Mucosa of gallbladder (tissue), 1 donor: ENCODE measurements at places on chromosomes 12 and 14. TPM values are rescaled to one million over a fixed set of nuclear protein-coding genes. Genes with fewer than 3 reads are reported as not detected.

The B4GALNT3 gene
- total RNA-seq: 26.4 TPM

The TCL1B gene
- not detected for total RNA-seq

The CS gene
- 156 TPM for total RNA-seq

The CLEC12A gene
- 3.5 TPM for total RNA-seq

The C12orf54 gene
- total RNA-seq: not detected

The TMPO gene
- total RNA-seq: 70.1 TPM

The MIPOL1 gene
- 12.3 TPM for total RNA-seq

The TAS2R43 gene
- total RNA-seq: 0.35 TPM

The ASB2 gene
- total RNA-seq: 28.0 TPM

The CCDC177 gene
- not detected for total RNA-seq

GRCh38 chr14:52553671-52554575 is 1.3 kb downstream of the GPR137C start:
- DNase-seq: peak; percentile 90

- no peak for DNase-seq
Observed at GRCh38 chr12:23140710-23141109, 515.7 kb downstream of the ETNK1 start.

GRCh38 chr14:74948228-74949175 is 6.9 kb downstream of the PGF start:
- no peak for DNase-seq

DNA sequence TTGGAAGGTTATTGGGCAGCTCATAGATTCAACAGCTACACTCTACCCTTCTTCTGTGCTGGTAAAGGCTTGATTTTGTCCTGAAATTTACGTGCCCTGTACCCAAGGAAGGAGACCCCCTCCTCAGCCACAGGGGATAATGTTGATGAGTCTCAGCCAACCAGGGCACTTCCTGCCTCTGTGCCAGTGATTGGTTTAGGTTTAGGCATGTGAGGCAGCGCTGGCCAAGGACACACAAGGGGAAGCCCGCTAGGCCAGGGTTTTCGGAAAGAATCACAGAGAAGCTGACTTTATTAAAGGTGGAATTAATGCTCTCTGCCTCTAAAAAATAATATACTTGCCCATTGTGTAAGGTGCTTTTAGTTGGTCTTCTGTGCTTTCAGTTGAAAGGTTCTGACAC is 15.4 kb upstream of the CTDSP2 start:
- DNase-seq: no peak

- no peak for DNase-seq
Observed at GRCh38 chr12:20718294-20718693, 23.2 kb downstream of the SLCO1C1 start.

- DNase-seq: no peak
Observed at GRCh38 chr12:62694116-62694515, 227.5 kb downstream of the MON2 start.

DNA sequence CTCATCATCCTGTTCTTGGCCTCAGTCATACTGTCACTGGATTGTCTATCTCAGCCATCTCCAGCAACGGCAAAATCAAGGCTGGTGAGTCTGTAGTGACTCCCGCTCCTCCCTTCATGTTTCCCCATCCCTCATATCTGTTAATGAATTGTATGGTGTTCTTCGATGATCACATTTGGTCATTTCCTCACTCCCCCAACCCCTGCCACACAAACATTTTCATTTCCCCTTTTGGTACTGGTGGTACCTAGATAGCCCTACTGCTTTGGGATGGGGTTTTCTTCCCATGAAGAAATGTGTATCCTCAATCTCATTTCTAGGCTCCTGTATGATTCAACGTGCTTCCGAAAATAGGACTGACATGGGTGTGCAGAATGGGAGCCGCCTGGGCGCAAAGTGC is 2.7 kb upstream of the KLHL33 start:
- no peak for DNase-seq

GRCh38 chr12:108633534-108634248 is at the start of gene SELPLG:
TSS of gene SELPLG (minus strand) at chr12:108633894. CDS start at chr12:108624307, 9,587 bp downstream.
- peak; percentile 62 for DNase-seq

DNA sequence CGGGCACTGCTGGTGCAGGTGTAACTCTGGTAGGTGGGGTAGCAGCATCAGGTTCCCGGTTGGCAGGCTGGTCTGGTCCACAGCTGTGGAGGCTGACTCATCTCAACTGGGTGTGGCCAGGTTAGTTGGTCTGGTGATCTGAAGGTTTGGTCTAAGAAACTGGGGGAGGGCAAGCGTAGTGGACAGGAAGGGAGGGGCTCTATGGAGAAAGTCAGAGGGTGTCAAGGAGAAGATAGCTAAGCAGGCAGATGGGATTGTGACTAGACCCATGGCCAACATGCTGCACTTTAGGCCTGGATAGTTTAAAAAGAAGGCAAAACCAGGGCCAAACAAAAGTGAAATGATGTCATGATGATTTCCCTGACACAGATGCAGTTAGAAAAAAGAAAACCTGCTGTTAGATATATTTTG is 7.9 kb downstream of the TRIM9 start:
- peak; percentile 45 for DNase-seq

DNA sequence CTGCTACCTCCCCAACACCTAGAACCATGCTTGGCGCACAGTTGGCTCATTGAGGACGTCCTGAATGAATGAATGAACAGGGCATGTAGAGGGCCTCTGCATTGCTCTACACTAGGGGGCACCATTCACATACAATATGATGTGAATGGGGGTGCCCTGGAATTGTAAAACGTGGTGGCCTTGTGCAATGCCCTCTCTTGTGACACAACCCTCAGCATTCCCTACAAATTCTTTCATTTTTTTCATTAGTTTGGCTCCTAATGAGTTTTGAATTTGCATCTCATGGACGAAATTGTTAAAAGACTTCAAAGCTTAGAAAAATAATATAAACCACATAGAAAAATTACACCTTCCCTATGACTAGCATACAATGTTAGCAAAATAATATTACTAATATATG is 2.3 kb upstream of the DIO2 start:
- peak; percentile 13 for DNase-seq

DNA sequence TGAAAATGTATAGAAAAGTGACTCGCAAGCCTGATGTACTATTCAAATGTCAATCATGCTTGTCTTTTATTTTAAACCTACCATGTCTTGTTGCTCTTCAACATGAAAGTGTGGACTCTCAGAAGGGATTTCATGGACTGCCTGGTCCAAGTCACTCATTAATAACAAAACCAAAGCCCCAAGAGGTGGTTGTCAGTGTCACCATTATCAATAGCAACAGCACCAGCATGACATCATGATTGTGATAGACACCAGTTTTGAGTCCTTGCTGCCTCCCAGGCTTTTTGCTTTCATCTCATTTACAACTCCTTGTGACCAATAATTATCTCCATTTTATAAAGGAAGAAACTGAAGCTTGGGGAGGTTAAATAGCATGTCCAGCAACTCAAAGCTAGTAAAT is 112.0 kb upstream of the TMPO start:
- no peak for DNase-seq

GRCh38 chr12:127121494-127122084 is 1145.4 kb upstream of the TMEM132C start:
- no peak for DNase-seq

- DNase-seq: no peak
Observed at GRCh38 chr12:74285773-74286172, 251.9 kb upstream of the ATXN7L3B start.

GRCh38 chr14:102066041-102066451 is 20.8 kb downstream of the HSP90AA1 start:
- no peak for DNase-seq

GRCh38 chr12:27651201-27651600 is 45.0 kb upstream of the REP15 start:
- no peak for DNase-seq

DNA sequence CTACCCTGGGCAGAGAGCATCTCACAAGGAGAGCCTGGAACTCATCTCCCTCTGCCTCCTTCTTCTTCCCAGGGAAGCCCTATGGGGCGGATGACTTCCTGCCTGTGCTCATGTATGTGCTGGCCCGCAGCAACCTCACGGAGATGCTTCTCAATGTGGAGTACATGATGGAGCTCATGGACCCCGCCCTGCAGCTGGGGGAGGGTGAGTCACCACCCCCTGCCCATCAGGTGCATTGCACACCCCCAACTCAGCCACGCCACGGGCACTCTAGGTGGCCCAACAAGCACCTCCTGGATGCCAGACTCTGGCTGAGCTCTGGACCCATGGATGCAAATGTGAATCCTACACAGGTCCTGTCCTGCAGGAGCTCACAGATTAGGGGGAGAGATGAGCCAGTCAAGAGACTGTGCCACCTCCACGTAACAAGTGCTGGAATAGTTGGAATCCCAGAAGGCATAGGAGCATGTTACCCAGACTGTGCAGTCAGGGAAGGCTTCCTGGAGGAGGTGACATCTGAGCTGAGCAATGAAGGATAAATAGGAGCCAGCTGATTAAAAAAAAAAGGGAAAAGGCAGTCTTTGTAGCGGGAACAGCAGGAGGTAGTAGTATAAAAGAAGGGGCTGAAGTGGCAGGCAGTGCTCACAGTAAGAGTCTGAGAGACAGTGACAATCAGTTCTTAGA is 71.9 kb downstream of the LGMN start:
- no peak for DNase-seq

- no peak for DNase-seq
Observed at GRCh38 chr14:85247071-85247470, 282.9 kb upstream of the FLRT2 start.

DNA sequence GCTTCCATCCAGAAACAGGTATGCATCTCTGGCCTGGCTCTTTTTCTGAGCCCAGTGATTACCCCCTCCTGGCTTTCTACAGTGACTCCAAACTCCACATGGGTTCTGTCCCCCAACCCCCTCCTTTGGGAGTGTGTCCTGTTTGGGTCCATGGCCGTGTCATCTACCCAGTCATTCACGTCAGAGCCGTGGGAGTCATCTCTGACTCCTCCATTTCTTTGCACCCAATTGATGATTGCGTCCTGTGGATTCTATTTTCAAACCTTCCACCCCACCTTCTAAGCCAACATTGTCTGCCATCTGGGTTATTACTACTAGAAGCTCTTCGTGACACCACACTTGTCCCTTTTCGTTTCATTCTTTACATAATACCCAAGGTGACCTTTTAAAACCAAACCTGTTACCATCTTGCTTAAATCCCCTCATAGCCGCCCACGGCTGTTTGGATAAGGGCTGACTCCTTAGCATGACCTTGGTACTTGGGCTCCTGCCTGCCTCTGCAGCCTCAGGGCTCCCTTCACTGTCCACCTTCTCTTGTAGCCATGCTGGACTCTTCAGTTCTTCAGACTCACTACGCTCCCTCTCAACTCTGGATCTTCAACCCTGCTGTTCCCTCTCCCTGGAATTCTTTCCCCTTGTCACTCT is 38.1 kb upstream of the NT5DC3 start:
- no peak for DNase-seq

GRCh38 chr12:14167005-14167628 is 185.7 kb upstream of the GRIN2B start:
- DNase-seq: peak; percentile 55

DNA sequence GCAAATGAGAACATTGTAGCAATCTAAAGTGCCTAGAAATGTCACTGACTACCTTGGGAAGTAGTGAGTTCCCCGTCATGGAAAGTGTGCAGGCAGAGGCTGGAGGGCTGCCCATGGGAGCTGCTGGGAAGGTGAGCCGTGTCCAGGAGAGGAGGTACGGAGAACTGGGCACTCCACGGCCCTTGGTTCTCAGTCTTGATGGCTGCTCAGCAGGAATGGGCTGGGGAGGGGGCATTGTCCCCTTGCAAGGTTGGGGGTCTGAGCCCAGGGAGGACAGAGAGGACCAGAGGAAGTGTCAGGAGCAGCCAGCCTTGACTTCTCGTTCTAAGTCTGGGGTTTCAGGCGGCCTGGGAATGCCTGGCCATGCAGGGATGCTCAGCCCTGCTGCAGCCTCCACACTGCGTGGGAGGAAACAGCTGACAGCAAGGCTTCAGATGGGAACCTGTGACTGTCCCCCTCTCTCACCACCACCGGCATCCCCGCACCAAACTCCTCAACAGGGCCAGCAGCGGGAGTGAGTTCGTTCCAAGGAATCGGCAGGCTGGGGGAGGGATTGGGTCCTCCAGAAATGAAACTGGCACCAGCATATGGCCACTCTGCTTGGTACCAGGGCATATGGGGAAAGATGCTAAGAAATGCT is 140.2 kb downstream of the BCL11B start:
- DNase-seq: peak; percentile 7

DNA sequence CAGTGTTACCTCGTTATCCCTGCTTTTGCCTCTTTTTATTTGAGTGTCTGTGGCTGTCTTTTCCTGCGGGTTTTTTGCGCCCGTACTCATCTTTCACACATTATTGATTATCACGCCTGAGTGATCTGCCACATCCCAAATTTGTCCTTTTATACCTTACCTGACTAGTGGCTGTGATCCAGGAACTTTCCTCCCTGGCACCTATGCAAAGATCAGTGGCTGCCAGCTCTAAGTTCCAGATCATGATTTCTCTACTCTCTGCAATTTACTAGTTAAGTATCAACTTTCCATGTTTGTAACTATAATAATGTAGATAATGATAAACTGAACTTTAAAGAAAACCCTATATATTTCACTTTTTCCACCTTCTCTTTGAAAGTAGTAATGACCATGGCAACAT is 36.9 kb downstream of the PLEKHA5 start:
- peak; percentile 43 for DNase-seq

- no peak for DNase-seq
Observed at GRCh38 chr12:63206909-63207308, 55.9 kb upstream of the AVPR1A start.

GRCh38 chr12:109140560-109140959 is 24.2 kb downstream of the ACACB start:
- no peak for DNase-seq

- peak; percentile 36 for DNase-seq
Observed at GRCh38 chr12:48542300-48542928, 17.0 kb downstream of the OR8S1 start.

- no peak for DNase-seq
Observed at GRCh38 chr14:57846596-57846995, 19.3 kb downstream of the SLC35F4 start.

DNA sequence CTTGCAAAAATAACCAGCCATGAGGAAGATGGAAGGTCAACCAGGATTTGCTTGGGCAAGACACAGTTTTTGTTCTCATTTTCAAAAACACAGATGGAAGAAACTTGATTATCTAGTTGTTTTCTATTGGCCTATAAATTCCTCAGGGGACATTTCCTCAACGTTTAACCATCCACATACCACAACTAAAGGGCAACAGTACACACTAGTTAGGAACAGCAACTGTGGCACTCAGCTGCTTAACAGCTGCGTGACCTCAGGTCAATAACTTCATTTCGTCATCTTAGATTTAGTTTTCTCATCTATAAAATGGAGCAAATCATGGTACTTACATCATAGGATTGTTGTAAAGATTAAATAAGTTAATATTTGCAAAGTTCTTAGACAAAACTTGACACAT is 18.7 kb downstream of the SSTR1 start:
- no peak for DNase-seq

DNA sequence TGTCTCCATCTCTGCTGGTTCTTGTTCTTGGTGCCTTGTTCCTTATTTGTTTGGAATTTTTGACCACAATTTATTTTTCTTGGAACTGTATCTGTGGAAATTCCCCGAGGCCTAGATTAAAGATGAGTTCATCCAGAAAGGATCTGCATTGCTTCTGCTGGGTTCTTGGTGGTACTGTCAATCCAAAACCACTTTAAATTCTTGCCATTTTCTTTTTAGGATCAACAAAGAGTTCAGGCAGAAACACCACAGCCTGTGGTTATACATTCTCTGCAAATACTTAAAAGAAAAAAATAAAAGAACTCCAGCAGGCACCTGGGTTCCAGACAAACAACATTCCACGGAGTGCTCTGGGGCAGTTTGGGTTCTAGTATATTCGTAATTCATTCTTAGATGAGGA is 6.0 kb upstream of the VAMP1 start:
- DNase-seq: no peak
